ENCODE measurements at places on chromosomes 13 and 19. TPM values are rescaled to one million over a fixed set of nuclear protein-coding genes. Genes with fewer than 3 reads are reported as not detected.
A peak's percentile ranks its signal among the peaks of the same experiment; 100 is the strongest.

DNA sequence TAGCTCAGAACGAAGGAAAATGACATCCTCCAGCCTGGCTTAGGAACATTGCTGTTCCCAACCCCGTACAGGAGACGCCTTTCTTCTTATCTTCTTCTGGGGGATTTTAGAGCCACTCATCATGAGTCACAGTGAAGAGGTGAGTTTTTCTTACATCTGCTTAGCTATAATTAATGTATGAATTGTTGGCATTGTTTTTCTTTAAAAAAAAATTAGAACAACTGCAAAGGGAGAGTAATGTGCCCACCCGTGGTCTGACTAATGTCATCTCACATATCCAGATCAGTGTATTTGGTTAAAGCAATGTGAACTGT, 310.6 kb upstream of the TSHZ3 start:
- DNase-seq, result no peak

- DNase-seq, result peak; percentile 29
Observed at GRCh38 chr19:6233827-6234511, 45.8 kb downstream of the MLLT1 start.

- no peak for DNase-seq
Observed at GRCh38 chr19:47331931-47332547, at the start of gene C5AR2. Gene C5AR2, plus strand, starts transcription at chr19:47332175. Its CDS starts 8,625 bp downstream, at chr19:47340800.

DNA sequence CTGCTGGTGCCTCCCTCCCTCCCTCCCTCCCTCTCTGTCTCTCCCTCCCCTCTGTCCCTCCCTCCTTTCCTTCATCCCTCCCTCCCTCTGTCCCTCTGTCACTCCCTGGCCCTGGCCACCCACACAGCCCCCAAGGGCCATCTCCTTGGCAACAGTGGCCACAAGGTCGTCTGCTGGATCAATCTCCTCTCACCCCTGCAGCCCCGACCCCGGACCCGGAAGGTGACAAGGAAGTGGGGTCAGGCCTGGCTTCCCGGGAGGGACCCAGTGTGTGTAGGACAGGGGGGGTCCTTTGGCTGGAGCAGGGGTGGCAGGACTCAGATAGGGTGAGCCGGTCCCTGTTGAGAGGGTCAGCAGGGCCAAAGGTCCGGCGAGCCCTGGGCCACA, 21.9 kb upstream of the TCF3 start:
- DNase-seq, result no peak

GRCh38 chr13:59954601-59955000, 209.1 kb downstream of the DIAPH3 start:
- no peak for DNase-seq

Gene RASAL3
- 24.8 TPM for total RNA-seq

- no peak for DNase-seq
Observed at GRCh38 chr19:6811378-6811777, 38.9 kb downstream of the VAV1 start.

DNA sequence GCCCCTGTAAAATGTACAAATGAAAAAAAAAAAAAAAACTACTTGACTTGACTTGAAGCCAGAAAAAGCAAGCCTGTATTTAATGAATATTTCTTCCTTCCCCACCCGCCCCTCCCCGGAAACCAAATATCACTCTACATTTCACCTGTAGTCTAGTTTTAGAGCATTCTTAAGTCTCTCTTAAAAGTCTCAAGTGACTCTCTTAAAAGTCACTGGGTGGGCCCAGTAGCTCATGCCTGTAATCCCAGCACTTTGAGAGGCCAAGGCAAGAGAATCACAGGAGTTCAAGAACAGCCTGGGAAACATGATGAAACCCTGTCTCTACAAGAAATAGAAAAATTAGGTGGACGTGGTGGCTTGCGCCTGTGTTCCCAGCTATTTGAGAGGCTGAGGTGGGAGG, 72.0 kb downstream of the TSC22D1 start:
- no peak for DNase-seq

DNA sequence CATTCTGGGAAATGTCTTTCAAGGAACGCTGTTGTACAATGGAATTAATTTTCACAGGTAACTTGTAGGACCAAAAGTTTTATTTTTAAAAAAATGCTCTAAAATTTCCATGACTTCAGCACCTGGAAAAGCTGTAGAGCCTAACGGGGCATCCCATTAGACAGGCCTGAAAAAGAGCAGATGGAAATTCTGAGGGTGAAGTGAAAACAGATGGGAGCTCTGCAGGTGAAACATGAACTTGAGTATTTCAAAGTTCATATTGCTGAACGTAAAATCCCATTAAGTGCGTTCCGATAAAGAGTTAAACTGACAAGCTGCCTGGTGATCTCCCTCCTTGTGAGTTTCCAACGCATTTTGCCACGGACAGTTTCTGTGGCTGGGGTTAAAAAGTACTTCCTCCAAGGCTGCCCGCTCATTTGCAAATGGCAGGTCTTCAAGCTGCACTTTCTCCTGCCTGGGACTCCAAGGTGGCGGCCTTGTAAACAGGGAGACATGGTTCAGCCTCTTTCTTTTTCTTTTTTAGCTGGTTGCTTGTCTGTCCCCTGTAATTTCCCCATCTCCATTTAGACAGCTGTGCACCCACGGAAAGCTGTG, 450.4 kb downstream of the FGF9 start:
- DNase-seq, result no peak

DNA sequence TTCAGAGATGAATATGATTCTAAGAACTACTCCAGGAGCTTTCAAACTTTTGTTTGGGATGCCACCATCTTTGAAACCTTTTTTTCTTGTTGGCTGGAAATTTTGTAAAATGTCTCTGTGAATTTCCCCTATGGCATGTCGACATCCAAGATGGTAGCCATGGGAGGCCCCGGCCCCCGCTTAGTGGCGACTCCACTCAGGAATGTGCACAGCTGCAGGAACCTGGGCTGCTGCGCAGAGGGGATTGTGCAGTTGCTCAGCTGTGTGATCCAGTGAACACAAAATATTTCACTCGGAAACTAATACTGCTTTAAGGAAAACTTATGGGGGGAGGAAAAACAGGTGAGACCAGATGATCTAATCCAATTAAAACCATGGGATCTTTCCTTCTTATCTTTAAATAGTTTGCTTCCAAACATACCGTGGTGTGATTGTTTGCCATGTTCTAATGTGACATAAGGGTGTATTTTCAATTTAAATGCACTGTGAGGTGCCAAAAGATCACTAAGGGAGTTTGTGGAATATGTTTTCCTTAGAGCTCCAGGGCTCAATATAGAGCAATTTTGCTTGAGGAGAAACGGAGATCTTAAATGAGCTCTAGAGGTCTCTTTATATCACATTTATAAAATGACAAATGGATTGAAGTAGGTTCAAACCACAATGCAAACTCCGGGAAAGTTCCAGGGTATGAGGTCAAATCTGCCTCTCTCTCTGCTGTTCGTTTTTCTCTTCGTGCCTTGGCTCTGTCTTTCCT, 497.7 kb downstream of the FGF9 start:
- DNase-seq, result no peak

GRCh38 chr13:43132257-43132656, 108.9 kb downstream of the DNAJC15 start:
- peak; percentile 36 for DNase-seq

Gene SGCG
- not detected for total RNA-seq

Gene ADM5
- 0.70 TPM for total RNA-seq

GRCh38 chr13:32639502-32640105, 53.4 kb downstream of the PDS5B start:
- peak; percentile 78 for DNase-seq

- no peak for DNase-seq
Observed at GRCh38 chr19:19347401-19348110, 26.9 kb downstream of the MAU2 start.

DNA sequence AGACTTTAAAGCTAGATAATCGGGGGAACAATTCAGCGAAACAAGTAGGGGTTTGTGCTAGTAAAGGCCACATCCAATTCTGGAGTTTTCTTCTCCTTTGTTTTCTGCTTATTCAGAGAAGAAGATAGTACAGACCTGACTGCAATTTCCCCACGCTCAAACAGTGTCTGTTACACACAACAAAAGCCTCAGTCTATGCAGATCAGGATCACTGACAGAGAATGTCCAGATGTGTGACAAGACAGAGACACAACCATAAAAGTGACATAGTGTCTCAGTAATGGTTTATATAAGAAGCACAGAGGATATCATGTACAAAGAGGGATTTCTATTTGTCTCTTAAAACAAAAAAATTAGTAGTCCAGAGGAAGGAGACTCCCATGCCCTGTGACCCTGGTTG, 70.7 kb upstream of the GTF3A start:
- DNase-seq, result no peak

GRCh38 chr19:37594982-37595382, 306 bp downstream of the ZNF540 start:
- DNase-seq, result peak; percentile 53

DNA sequence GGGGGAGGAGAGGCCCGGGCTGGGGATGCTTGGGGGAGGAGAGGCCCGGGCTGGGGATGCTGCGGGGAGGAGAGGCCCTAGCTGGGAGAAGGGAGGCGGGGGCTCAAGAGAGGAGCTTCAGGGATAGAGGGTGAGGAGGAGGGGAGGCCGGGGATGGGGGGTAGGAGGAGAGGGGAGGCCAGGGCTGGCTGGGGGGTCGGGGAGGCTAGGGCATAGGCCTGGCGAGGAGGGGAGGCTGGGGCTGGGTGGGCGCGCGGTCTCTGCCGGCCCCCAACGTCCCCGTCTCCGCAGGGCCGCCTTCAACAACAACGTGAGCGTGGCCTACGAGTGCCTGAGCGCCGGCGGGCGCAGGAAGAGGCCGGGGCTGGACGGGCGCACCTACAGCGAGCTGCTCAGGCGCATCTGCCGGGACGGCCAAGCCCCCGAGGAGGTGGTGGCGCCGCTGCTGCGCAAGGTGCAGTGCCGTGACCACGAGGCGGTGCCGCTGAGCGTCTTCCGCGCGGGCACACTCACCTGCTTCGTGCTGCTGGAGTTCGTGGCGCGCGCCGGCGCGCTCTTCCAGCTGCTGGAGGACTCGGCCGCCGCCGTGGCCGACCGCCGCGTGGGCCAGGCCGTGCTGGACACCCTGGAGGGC, 11.4 kb downstream of the TPGS1 start:
- peak; percentile 39 for DNase-seq

DNA sequence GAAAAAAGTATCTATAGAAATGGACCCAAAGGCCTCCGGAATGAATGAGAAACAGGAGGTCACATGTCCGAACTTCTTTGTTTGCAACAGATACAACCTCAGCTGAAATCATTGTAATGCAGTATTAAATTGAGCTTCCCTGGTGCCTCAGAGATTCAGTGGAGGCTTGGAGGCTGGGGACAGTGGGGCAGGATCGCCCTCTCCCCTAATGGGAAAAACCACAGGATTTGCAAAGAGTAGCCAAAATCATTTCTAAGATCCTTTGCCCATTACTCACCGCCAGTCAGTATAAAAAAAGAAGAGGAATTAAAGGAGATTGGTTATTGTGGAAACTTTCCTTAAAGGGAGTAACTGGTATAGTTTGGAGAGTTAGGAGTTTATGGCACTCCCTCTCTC, 30.4 kb upstream of the IRS2 start:
- DNase-seq, result no peak

- DNase-seq, result no peak
Observed at GRCh38 chr19:33186431-33187182, 7.5 kb upstream of the LRP3 start.

GRCh38 chr13:105436943-105437342, 1098.5 kb downstream of the EFNB2 start:
- DNase-seq, result peak; percentile 77

- no peak for DNase-seq
Observed at GRCh38 chr13:108212886-108213285, 2.5 kb downstream of the LIG4 start.

GRCh38 chr19:52221831-52222375, 32.1 kb downstream of the PPP2R1A start:
- no peak for DNase-seq

DNA sequence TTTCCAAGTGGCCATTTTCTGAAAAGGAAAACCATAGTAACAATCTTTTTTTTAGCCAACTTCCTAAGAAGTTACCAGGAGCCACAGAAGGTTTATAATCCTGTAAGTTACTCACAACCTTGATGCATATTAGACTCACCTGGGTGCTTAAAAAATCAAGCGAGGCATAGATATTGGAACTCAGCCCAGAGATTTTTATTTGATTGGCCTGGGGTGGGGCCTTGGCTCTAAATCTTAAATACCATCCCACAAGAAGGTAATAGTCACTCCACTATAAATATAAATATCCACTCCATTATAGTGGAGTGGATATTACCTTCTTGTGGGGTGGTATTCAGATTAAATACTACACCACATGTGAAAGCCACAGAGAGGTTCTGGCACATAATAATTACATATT, 429.6 kb downstream of the RFC3 start:
- no peak for DNase-seq

GRCh38 chr13:46281779-46282178, 70.1 kb downstream of the LRRC63 start:
- DNase-seq, result no peak

- DNase-seq, result no peak
Observed at GRCh38 chr13:80168089-80168850, 172.7 kb downstream of the SPRY2 start.

GRCh38 chr19:3361384-3362216, 4.8 kb upstream of the NFIC start:
- DNase-seq, result no peak

DNA sequence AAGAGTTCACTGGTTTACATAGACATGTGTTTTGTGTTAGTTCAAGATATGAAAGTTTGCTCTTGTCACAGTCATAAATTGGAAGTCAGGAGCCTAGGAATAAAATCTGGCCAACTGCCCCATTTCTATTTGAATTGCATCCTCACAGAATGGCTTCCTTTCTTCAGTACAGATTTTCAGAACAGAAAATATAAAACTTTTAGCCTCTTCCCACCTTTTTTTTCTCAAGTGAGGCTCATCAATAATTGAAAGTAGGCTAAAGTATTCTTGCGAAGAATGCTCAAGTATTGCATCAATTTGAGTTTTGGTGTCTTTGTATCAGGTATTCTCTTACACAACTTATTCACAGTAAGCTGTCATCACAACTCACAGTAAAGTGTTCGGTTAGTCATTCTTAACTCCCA, 802.7 kb downstream of the PCDH9 start:
- no peak for DNase-seq

GRCh38 chr19:5006201-5006600, 37.3 kb downstream of the KDM4B start:
- no peak for DNase-seq

- DNase-seq, result peak; percentile 38
Observed at GRCh38 chr13:26007261-26008125, 44.3 kb downstream of the SHISA2 start.

DNA sequence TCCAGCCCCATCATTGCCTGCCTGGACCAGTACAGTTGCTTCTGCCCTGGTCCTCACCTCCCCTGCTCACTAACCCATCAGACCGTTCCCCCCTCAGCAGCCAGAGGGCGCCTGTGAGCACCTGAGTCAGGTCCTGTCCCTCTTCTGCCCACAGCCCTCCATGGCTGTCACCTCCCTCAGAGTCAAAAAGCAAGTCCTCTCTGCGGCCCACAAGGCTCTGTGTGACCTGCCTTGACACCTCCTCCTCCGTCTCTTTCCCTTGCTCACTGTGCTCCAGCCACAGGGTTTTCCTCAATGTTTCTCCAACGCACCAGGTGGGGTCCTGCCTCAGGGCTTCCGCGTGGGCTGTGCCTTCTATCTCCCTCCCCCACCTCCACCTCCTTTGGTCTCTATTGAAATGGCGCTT, 29.4 kb upstream of the PTPRS start:
- DNase-seq, result peak; percentile 60

Gene KASH5
- total RNA-seq, result not detected

Gene NLRP4
- not detected for total RNA-seq
